ENCODE measurements at places on chromosomes 11 and 22. TPM values are rescaled to one million over a fixed set of nuclear protein-coding genes. Genes with fewer than 3 reads are reported as not detected.
A peak's percentile ranks its signal among the peaks of the same experiment; 100 is the strongest.

Gene OR5D18
- not detected for total RNA-seq

Gene ST14
- not detected for total RNA-seq

Gene OR51Q1
- not detected for total RNA-seq

Gene NRXN2
- 2.7 TPM for total RNA-seq

Gene SLC22A9
- total RNA-seq, result not detected

Gene ARHGAP8
- 0.89 TPM for total RNA-seq

Gene GSTT2B
- total RNA-seq, result not detected

DNA sequence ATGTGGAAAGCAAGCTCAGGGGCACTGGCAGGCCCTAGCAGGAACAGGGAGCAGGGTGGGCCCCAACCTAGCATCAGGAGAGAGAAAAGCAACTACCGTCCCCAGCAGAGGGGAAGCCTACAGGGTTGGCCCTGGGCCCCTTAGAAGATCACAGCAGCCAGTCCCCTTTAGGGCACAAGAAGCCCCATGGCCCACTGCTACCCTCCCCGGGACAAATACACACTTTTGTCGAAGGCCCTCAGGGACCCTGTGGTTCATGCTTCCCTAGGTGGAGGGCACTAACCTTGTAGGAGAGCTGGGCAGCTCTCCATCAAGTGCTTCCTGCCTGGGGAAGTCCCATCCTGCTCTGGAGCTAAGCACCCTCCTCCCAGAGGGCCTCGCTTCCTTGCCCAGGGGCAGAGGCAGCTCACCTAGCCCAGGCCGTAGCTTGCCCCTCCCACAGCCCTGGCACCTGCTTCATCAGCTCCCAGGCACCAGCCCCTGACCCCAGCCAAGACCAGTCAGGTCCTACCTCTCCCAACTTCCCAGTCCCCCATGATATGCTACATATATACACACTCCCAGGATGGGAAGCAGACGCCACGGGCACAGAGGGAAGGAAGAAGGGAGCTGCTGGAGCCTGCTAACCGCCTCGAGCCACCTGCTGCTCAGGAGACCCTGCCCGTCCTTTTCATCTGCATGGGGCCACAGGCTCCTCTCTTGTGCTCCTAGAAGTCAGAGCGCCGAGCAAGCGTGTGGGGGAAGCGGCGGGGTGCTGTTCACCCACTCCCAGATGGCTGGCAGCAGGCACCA lies 20.1 kb downstream of the SUN2 start:
- H3K36me3 ChIP-seq, result peaks cover 30% of the 10 kb centered on the region
- no peak overlapping the region for H3K27ac ChIP-seq
- H3K27me3 ChIP-seq, result no peaks in the 10 kb centered on the region
- H3K4me3 ChIP-seq, result no peak overlapping the region

GRCh38 chr11:34621876-34622275 lies 983 bp downstream of the EHF start:
- no peaks in the 10 kb centered on the region for H3K4me1 ChIP-seq
- H3K27me3 ChIP-seq, result peaks cover 32% of the 10 kb centered on the region
- no peak overlapping the region for H3K4me3 ChIP-seq
- no peak overlapping the region for H3K27ac ChIP-seq

DNA sequence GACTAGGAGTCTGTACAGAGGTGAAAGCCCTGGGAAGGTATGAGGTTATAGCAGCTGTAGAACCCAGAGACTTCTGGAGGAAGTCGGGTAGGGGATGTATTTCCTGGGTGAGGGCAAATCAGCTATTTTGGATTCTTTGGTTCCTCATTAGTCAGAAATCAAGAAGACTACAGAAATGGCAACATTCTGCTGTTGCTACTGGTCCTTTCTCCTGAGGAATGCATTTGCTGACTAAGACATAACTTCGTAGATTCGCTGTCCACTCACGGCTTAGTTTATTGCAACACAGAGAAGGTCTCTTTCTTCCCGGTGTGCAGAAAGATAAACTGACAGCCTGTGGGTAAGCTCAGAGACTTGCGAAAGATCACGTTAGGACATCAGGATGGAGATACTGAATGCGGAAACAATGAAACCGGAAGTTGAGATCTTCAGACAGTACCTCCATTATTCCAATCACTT lies 25.3 kb upstream of the SESN3 start:
- no peak overlapping the region for H3K4me3 ChIP-seq
- DNase-seq, result no peak

- H3K27ac ChIP-seq, result no peak overlapping the region
- no peak overlapping the region for H3K4me3 ChIP-seq
- no peak for DNase-seq
- no peaks in the 10 kb centered on the region for H3K27me3 ChIP-seq
These were observed 19.5 kb downstream of the PIK3IP1 start for GRCh38 chr22:31272522-31273446.

- H3K27me3 ChIP-seq, result no peaks in the 10 kb centered on the region
- DNase-seq, result no peak
- no peak overlapping the region for H3K4me3 ChIP-seq
- peaks cover 28% of the 10 kb centered on the region for H3K36me3 ChIP-seq
- H3K27ac ChIP-seq, result no peak overlapping the region
- H3K4me1 ChIP-seq, result no peaks in the 10 kb centered on the region
These were observed 32.1 kb downstream of the LRP4 start for GRCh38 chr11:46886211-46886610.

GRCh38 chr11:57778318-57779037 lies 16.9 kb downstream of the CTNND1 start:
- peaks cover 84% of the 10 kb centered on the region for H3K4me1 ChIP-seq
- H3K27me3 ChIP-seq, result no peaks in the 10 kb centered on the region
- peak; percentile 94 for DNase-seq
- peak overlapping the region; percentile 95 for H3K27ac ChIP-seq
- peaks cover 3% of the 10 kb centered on the region for H3K36me3 ChIP-seq

DNA sequence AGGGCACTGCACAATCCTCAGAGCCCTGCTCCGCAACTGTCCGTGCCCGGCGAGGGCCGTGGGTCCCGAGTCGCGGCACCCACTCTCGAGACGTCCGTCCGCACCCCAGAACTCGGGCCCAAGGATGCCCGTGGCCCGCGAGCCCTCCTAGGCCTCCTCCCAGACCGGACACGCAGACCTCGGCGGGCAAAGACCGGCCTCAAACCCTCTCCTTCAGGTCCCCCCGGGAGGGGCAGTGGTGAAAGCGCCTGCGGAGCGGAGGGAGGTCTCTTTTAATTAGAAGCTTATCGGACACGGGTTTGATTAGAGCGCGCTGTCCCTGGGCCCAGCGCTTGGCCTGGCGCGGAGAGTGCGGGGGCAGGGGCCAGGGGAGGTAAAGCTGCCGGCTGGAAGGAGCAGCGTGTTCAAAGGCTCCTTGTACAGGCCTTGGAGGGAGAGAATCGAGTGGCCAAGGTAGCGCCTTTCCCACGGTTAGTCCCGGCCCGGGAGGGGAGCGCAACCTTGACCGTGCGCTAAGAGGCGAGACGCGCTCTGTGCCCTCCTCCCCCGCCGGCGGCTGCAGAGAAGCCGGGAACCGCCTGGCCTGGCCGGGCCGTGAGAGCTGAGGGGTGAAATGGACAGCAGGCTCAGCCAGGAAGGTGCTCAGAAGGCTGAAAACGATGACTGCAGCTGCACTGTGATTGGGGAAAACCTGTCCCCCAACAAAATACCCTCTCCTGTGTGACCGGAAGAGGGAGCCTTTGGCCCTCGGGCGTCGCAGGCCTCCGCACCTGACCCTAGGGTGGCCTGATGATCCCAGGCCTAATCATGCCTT lies 4.6 kb downstream of the WT1 start:
- no peak overlapping the region for H3K4me3 ChIP-seq
- H3K27me3 ChIP-seq, result peaks cover 89% of the 10 kb centered on the region
- peak; percentile 84 for DNase-seq
- no peaks in the 10 kb centered on the region for H3K36me3 ChIP-seq
- peaks cover 17% of the 10 kb centered on the region for H3K4me1 ChIP-seq
- H3K27ac ChIP-seq, result no peak overlapping the region

- H3K27me3 ChIP-seq, result peaks cover 6% of the 10 kb centered on the region
- H3K4me3 ChIP-seq, result no peak overlapping the region
- no peak overlapping the region for H3K27ac ChIP-seq
- no peak for DNase-seq
These were observed 235.9 kb downstream of the CNTN5 start for GRCh38 chr11:99256614-99257013.

GRCh38 chr11:123233975-123234334 lies 38.9 kb upstream of the CLMP start:
- no peak overlapping the region for H3K27ac ChIP-seq
- peaks cover 12% of the 10 kb centered on the region for H3K4me1 ChIP-seq
- peaks cover 4% of the 10 kb centered on the region for H3K27me3 ChIP-seq
- DNase-seq, result no peak
- H3K4me3 ChIP-seq, result no peak overlapping the region
- no peaks in the 10 kb centered on the region for H3K36me3 ChIP-seq

DNA sequence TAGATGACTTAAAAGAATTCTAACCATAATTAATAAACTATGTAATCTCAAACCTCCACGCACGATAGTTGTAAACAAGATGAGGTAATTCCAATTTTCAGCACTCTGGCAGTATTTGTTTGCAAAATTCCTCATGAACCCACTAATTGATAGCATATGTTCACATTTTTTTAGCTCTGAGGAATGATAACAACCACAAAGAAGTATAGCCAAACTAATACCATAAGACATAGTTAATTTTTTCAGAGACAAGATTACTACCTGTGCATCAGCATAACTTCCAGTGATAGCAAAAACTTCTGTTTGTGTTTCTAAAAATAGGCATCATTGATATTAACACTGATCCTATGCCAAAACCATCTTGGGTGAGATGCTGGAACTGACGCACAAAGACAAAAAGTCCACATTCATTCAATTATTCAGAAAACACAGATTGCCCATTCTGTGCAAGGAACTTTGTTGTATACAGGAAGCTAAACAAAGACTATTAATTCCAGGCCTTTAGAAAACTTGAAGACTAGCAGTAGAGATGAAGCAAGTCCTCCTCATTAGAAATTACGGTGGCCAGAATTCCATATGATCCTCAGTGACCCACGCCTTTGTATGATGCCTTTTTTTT lies 57.7 kb downstream of the PDGFD start:
- H3K27ac ChIP-seq, result no peak overlapping the region
- H3K36me3 ChIP-seq, result no peaks in the 10 kb centered on the region
- DNase-seq, result no peak
- peaks cover 29% of the 10 kb centered on the region for H3K4me1 ChIP-seq
- no peaks in the 10 kb centered on the region for H3K27me3 ChIP-seq
- H3K4me3 ChIP-seq, result no peak overlapping the region

- H3K36me3 ChIP-seq, result peaks cover 25% of the 10 kb centered on the region
- H3K27me3 ChIP-seq, result no peaks in the 10 kb centered on the region
- no peaks in the 10 kb centered on the region for H3K4me1 ChIP-seq
- no peak overlapping the region for H3K4me3 ChIP-seq
- no peak overlapping the region for H3K27ac ChIP-seq
These were observed 19.1 kb downstream of the RPUSD4 start for GRCh38 chr11:126192361-126192760.

GRCh38 chr22:30297991-30298701 lies 8.8 kb upstream of the CASTOR1 start:
- no peak overlapping the region for H3K4me3 ChIP-seq
- H3K4me1 ChIP-seq, result peaks cover 19% of the 10 kb centered on the region

- DNase-seq, result peak; percentile 80
- H3K27ac ChIP-seq, result no peak overlapping the region
- H3K27me3 ChIP-seq, result peaks cover 20% of the 10 kb centered on the region
- H3K36me3 ChIP-seq, result no peaks in the 10 kb centered on the region
- H3K4me3 ChIP-seq, result no peak overlapping the region
These were observed 3.8 kb downstream of the MRGPRE start for GRCh38 chr11:3228445-3228829.

Data from osteocyte (in vitro differentiated cells).